ENCODE measurements at places on chromosomes 6 and 20.
A peak's percentile ranks its signal among the peaks of the same experiment; 100 is the strongest.

DNA sequence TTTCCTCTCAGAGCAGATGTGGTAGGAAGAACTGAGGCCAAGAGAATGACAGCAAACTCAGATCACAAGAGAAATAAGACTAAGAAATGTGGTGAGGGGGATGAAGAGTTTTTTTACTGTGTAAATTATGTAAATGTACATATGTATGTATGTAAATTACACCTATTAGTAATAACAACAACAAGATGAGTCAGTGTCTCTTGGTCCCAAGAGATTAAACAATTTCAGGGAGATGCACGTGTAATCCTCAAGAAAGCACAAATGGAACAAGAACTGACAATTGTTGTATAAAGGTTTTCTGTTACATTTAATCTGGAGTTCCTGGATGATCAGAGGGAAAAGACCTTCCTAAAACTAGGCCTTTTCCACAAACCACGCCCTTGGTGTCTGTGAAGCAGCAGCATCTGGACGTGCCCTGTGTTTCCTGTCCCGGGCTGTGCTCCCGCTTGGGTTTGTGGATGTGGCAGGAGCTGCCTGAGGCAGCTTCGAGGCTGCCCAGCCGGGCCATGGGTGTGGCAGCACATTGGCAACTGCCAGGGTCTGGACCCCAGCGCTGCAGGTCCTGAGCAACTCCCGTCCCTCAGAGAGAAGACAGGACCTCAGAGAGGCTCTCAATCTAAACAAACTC is 994 bp downstream of the CLDN20 start:
- peak; percentile 48 for DNase-seq

GRCh38 chr6:12137480-12137879 is 125.4 kb downstream of the HIVEP1 start:
- peak; percentile 74 for DNase-seq

DNA sequence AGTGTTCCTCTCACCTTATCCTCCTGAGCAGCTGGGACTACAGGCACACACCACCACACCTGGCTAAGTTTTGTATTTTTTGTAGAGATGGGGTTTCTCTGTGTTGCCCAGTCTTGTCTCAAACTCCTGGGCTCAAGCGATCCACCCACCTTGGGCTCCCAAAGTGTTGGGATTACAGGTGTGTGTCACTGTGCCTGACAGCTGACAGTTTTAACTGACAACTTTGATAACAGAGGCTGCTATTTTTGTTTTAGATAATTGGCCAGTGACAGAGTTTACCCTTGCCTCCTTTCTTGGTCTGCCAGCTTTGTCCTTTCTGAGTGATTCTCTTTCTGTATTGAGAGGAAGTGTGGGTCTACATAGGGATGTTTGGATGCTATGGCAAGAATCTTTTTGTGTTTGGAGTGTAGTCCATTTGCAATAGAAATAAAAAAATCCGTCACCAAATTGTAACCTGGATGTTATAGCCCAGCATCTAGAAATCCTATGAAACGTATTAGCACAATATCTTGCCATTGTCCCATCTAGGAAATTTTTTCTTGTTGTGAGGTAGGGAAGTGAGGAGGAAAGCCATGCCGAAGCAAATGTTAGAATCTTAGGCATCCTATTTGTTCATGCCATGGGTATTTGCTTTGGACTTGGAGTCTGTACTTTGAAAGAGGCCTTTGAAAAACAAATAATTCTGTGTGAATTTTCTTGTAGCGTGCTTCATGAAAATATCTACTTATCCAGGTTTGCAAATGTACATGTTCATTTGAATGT is 80.8 kb downstream of the RNF144B start:
- DNase-seq: no peak

DNA sequence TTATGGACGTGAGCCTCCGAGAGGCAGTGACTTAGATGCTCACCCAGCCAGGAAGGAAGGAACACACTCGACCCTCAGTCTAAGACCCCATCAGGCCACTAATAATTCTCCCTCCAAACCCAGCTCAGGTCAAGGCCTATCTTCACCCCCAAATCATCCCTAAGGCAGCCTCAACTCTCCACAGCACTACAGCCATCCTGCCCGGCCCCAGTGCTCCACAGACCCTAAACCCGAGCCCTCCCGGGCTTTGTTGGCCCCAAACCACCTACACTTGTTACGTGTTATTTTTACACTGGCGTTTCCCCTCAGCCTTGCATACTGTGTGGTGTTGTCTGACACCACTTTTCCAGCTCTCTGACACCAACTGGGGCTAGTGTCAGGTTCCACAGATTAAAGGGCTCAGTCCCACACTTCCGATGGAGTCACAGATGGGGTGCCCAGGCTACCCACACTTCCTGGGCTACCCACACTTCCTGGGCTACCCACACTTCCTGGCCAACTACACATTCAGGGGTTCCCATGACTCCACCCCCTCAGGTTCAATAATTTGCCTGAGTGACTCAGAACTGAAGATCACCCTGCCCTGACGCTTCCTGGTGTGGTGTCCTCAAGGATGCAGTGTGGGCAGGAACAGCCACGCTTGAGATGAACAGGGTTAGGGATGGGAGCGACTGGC is 25.3 kb downstream of the RBCK1 start:
- DNase-seq: no peak

DNA sequence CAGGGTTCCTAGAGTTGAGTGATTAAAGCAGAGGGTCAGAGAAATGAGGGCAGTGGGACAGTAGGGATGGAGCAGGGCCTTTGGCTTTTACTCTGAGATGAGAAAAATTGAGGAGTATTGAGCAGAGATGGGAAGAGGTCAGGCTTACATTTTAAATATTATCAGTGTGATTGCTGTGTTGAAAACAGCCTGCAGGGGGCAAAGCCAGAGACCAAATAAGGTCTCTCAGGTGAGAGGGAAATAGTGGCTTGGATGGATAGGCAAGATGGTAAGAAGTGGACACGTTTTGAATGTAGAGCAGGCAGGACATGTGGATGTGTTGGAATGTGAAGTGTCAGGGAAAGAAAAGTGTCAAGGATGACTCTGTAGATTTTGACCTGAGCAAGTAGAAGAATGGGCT is 105.0 kb upstream of the MAP3K7 start:
- no peak for DNase-seq

- no peak for DNase-seq
Observed at GRCh38 chr6:53723331-53723730, 57.8 kb upstream of the KLHL31 start.

GRCh38 chr6:168400037-168400436 is 40.9 kb upstream of the SMOC2 start:
- DNase-seq: no peak

DNA sequence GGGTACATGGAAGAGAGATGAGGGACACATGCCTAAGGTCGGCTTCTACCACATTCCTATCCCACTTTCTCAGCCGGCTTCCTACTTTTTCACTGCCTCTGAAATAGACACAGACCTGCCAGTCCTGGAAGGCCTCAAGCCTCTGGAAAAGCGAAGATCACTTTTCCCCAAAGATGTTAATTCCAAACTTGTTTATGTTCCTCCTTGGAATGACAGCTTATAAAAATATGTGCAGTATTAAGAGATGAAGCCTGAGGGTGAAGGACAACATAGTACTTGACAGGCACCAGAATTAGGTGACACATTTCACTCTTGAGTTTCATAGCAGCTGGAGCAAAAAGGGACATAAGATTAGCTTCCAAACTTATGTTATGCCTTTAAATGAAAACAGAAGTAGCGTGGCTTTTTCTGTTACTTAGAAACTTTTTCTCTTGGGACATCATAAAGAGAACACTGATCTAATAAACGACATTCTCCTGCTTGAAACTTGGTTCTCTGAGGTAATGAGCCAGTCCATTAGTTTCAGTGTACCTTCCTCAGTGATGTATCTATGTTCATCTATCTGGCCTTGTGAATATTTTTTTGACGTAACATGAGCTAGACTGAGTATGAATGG is 25.3 kb downstream of the FOXO3 start:
- DNase-seq: no peak

- DNase-seq: no peak
Observed at GRCh38 chr6:143877584-143878271, 13.5 kb downstream of the ZC2HC1B start.

GRCh38 chr6:90610301-90610750 is 23.5 kb upstream of the MAP3K7 start:
- DNase-seq: no peak

- peak; percentile 84 for DNase-seq
Observed at GRCh38 chr6:56729719-56730118, 87.0 kb upstream of the DST start.

GRCh38 chr20:13423472-13424173 is 202.5 kb downstream of the ISM1 start:
- DNase-seq: no peak

DNA sequence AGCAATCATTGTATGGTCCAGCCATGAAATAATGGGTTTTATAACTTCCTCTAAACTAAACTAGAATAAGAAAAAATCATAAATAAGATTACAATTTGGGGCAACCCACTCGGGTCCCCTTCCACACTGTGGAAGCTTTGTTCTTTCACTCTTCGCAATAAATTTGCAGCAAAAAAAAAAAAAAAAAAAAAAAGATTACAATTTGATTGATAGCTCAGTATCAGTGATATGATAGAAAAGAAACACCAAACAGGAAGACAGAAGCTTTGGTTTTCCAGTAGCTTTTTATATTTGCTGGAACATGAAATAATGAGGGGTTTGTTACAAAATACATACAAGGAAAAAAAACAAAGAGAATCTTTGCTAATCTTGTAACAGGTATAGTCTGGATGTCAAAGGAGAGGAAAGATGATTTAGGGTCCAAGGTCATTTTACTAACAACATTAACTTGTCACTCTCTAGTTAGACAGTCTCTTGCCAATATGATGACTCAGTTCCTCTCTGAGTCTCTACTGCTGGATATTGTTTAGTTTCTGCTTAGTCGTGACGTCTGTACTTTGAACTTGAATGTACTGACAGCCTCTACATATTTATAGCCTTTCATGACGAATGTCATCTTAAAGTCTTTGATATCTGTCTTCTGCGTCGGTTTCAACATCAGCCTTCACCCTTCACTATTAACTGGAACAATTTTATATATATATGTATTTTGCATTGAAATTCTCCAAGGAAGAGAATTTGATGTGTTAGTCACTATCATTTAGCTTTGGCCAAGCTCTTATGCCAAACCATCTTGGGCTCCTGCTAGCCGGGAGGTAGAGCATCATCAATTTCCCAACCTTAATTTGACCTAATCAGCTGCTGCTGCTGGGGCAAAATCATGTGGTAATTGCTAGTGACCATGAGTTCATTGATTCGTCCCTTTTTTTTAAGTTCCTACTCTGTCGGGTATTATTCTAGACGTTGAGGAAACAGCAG is 213.1 kb upstream of the STXBP5 start:
- peak; percentile 70 for DNase-seq

GRCh38 chr6:91221072-91221720 is 634.3 kb upstream of the MAP3K7 start:
- peak; percentile 8 for DNase-seq

- no peak for DNase-seq
Observed at GRCh38 chr20:35291654-35292503, at the start of gene FAM83C. FAM83C (minus strand) TSS chr20:35292425; CDS start chr20:35292304, 121 bp downstream.

GRCh38 chr6:124027392-124027791 is 223.7 kb downstream of the NKAIN2 start:
- DNase-seq: no peak

DNA sequence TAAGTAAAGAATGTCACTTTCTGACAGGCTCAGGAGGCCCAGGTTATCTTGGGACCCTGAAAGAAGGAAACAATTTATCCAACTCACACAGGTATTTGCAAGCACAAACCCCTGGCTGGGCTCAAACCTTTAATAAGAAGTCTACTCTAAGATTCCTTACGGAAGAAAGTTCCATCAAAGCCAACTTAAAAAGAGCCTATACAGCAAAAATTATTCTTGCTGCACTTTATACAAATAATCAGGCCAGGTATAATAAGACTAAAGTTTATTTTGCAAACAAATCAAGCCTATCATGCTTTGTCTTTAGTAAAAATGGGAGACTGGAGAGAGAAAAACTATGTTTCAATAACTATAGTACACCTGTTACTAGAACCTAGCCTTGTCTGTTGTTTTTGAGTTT is 102.1 kb downstream of the DTNBP1 start:
- no peak for DNase-seq

GRCh38 chr6:21005816-21006570 is 471.7 kb downstream of the CDKAL1 start:
- peak; percentile 89 for DNase-seq

DNA sequence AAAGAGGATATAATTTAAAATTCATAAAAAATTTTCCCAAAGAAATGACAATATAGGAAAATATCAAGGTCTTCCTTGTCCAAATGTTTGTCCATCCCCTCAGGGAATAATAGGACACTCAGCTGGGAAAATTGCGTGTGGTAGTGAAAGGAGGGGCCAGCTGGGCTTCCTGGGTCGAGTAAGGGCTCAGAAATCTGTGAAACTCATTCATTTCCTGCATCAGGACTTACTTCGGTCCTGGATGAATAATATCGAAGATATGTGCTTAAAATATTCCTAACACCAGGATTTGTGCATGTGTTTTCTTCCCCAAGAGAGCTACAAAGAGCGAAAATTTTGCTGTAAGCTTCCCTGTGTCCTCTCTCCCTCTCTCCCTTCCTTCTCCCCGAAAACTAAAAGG is 118.2 kb upstream of the GJE1 start:
- DNase-seq: peak; percentile 96

GRCh38 chr20:53611449-53611894 is 17.8 kb upstream of the ZNF217 start:
- peak; percentile 99 for DNase-seq

DNA sequence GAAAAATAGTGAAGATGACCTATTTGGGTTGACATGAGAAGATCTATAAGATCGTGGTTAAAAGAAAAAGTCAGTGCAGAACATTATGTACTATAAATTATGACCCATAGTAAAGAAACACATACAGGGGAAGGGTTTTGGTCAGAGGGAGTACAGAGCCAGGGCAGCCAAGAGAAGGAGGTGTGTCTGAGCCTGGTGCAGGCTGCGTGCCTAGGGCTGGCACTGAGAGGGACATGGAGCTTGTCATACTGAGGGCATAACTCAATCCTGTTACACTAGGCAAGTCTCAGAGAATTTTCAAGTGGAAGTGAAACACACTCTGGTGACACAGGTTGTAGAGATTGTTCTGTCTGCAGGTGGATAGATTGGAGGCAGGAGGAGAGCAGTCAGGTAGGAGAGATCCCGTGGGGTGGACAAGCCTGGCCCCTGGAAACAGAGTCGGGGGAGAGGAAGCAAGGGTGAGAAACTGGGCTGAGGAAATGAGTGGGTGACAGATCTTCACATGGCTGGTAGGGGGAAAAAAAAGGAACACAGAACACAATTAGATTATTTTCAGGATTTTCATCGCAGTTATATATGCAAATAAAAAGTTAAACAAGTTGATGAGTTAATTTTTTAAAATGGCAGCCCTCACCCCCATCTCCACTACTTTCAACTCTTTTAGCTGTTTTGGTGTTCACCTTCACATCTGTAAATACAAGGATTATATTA is 18.5 kb upstream of the RNF39 start:
- no peak for DNase-seq

- no peak for DNase-seq
Observed at GRCh38 chr6:357261-357790, 34.2 kb upstream of the IRF4 start.

GRCh38 chr6:38646166-38646878 is 6.6 kb upstream of the BTBD9 start:
- peak; percentile 14 for DNase-seq

- DNase-seq: peak; percentile 63
Observed at GRCh38 chr6:87155842-87156815, 764 bp downstream of the ZNF292 start.

All from fibroblast of skin of right quadriceps (primary cell).